ENCODE measurements at places on chromosomes 11 and 22. TPM values are rescaled to one million over a fixed set of nuclear protein-coding genes. Genes with fewer than 3 reads are reported as not detected.

Gene DEPDC7
- total RNA-seq = 23.2 TPM

Gene UBQLNL
- 8.8 TPM for total RNA-seq

Gene CELSR1
- 13.8 TPM for total RNA-seq

Gene RAB38
- 3.9 TPM for total RNA-seq

Gene CARD18
- total RNA-seq = 0.81 TPM

Gene DRICH1
- 16.4 TPM for total RNA-seq

Gene FZD4
- total RNA-seq = 31.9 TPM

Gene ZBTB44
- 125 TPM for total RNA-seq

Gene USH1C
- 1.2 TPM for total RNA-seq

Gene KCNJ1
- total RNA-seq = 0.24 TPM

Gene RFPL3
- 2.6 TPM for total RNA-seq

Gene RAC2
- 1.2 TPM for total RNA-seq

DNA sequence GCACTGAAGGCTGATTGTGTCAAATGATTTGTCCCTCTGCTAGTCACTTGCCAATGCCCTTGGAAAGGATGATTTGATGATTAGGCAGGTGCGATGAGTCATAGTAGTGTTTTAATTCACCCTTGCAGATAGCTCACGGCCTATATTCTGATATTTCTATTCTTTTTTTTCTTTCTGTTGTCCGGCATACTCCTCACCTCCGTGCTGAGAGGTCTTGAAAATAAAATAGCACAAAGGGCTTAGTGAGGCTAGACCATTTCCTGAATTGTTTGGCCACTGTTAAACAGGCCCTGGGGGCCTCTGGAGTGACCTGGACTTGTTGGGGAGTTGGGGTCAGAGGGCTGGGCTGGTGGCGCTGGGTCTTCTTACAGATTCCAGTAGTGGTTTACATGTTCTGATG, 99.8 kb downstream of the ZBTB16 start:
- peak overlapping the region; percentile 98 for H3K27ac ChIP-seq
- no peaks in the 10 kb centered on the region for H3K27me3 ChIP-seq
- no peak overlapping the region for H3K4me3 ChIP-seq
- no peaks in the 10 kb centered on the region for H3K36me3 ChIP-seq

DNA sequence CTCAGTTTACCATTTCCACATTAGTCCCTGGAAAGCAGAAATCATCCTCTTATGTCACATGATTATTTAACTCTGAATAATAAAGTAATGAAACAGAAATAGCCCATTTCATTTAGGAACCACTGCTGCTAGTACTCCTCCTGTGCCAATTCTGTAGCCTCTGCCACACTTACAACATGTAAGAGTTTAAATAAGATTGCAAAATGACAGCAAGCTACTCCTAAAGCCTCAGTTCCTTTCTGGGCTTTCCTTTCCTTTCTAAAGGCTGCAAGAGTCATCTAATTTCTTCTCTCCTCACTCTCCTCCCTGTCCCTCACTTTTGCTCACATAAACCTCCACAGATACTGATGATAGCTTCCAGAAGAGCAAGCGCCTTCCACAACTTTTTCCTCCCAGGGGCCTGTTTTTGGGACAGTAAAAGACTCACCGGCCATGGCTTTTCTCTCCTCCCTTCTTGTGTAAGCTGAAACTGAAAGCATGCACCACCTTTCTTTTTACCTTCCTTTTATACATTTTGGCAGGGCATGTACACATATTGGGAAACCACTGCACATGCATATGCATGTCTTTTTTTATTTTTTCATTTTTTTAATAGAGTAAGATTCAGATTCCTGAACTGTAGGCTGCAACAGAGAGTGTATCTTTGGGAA, 38.5 kb downstream of the CARD18 start:
- H3K4me3 ChIP-seq = no peak overlapping the region
- H3K27ac ChIP-seq = no peak overlapping the region
- no peaks in the 10 kb centered on the region for H3K4me1 ChIP-seq
- DNase-seq = no peak
- H3K36me3 ChIP-seq = no peaks in the 10 kb centered on the region
- H3K27me3 ChIP-seq = no peaks in the 10 kb centered on the region

GRCh38 chr11:47667135-47667534, 24.8 kb upstream of the MTCH2 start:
- no peaks in the 10 kb centered on the region for H3K36me3 ChIP-seq
- H3K4me3 ChIP-seq = no peak overlapping the region
- H3K27ac ChIP-seq = no peak overlapping the region
- DNase-seq = no peak
- no peaks in the 10 kb centered on the region for H3K4me1 ChIP-seq

GRCh38 chr11:35103366-35104208, 35.4 kb upstream of the CD44 start:
- H3K4me3 ChIP-seq = no peak overlapping the region
- H3K27ac ChIP-seq = no peak overlapping the region
- no peak for DNase-seq
- no peaks in the 10 kb centered on the region for H3K4me1 ChIP-seq
- H3K36me3 ChIP-seq = no peaks in the 10 kb centered on the region

- no peaks in the 10 kb centered on the region for H3K36me3 ChIP-seq
- H3K4me1 ChIP-seq = peaks cover 9% of the 10 kb centered on the region
- H3K27ac ChIP-seq = no peak overlapping the region
- H3K27me3 ChIP-seq = no peaks in the 10 kb centered on the region
These were observed 53.7 kb downstream of the GALNT18 start for GRCh38 chr11:11567936-11568650.

GRCh38 chr22:45948081-45948648, 28.8 kb downstream of the WNT7B start:
- no peak for DNase-seq
- H3K4me1 ChIP-seq = no peaks in the 10 kb centered on the region
- no peak overlapping the region for H3K27ac ChIP-seq
- H3K36me3 ChIP-seq = no peaks in the 10 kb centered on the region

- no peak overlapping the region for H3K27ac ChIP-seq
- DNase-seq = peak; percentile 76
- H3K27me3 ChIP-seq = no peaks in the 10 kb centered on the region
- no peak overlapping the region for H3K4me3 ChIP-seq
- peaks cover 6% of the 10 kb centered on the region for H3K4me1 ChIP-seq
- H3K36me3 ChIP-seq = no peaks in the 10 kb centered on the region
These were observed 86.3 kb downstream of the CCDC83 start for GRCh38 chr11:85941380-85941973.

- H3K27me3 ChIP-seq = no peaks in the 10 kb centered on the region
- no peak overlapping the region for H3K27ac ChIP-seq
These were observed 7.3 kb upstream of the OR52W1 start for GRCh38 chr11:6191742-6192141.

DNA sequence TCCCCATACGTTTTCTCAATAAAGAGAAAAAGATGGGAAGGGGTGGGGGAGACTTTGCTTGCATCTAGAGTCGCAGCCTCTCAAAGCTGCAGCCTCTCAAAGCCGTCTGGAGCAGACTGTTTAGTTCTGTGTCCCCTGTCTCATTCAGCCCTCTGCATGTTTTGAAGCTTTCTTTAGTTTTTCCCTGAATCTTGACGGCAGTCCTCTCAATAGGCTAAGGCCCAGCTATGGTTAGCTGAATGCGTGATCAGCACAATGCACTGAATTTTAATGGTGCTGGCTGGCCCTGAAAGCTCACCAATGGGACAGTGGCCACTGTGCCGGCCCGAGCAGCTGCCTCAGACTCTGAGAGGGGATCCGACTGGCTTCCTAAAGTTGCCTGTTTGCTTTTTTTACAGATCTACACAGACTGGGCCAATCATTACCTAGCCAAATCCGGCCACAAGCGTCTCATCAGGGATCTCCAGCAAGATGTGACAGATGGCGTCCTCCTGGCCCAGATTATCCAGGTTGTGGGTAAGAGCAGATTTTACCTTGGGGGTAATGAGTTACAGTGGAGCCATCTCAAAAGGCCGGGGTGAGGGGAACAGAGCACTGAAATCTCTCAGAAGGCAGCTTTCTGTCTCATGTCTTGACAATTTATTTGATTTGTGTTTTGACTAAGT, 119.6 kb downstream of the NAV2 start:
- no peaks in the 10 kb centered on the region for H3K27me3 ChIP-seq
- H3K4me3 ChIP-seq = no peak overlapping the region
- H3K4me1 ChIP-seq = no peaks in the 10 kb centered on the region
- H3K27ac ChIP-seq = no peak overlapping the region
- no peaks in the 10 kb centered on the region for H3K36me3 ChIP-seq
- DNase-seq = no peak

DNA sequence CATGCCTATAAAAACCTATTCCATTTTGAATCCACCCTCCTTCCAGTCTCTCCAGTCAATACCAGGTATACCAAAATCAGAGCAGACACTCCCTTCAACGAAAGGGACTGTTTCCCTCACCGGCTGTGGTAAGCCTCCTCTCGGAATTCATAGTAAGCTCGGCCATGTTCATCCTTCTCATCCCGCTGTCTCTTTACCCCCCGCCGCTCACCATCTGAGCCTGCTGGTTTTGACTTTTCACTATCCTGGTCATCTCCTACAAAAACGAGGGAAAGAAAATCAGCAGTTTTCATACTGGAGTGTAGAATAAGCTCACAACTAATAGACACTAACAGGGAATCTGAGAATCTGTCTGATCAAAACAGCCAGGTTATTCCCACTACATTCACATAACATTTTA, 3.1 kb downstream of the HNRNPUL2 start:
- DNase-seq = no peak
- no peaks in the 10 kb centered on the region for H3K36me3 ChIP-seq
- no peak overlapping the region for H3K4me3 ChIP-seq

GRCh38 chr22:28029201-28029948, 110.3 kb upstream of the PITPNB start:
- no peaks in the 10 kb centered on the region for H3K27me3 ChIP-seq
- peak; percentile 7 for DNase-seq
- no peaks in the 10 kb centered on the region for H3K36me3 ChIP-seq
- peak overlapping the region; percentile 14 for H3K27ac ChIP-seq
- H3K4me3 ChIP-seq = no peak overlapping the region
- peaks cover 13% of the 10 kb centered on the region for H3K4me1 ChIP-seq

GRCh38 chr11:86478348-86478747, 103.7 kb downstream of the CCDC81 start:
- no peak for DNase-seq
- no peak overlapping the region for H3K4me3 ChIP-seq
- H3K27ac ChIP-seq = peak overlapping the region; percentile 80
- no peaks in the 10 kb centered on the region for H3K27me3 ChIP-seq
- peaks cover 41% of the 10 kb centered on the region for H3K4me1 ChIP-seq

DNA sequence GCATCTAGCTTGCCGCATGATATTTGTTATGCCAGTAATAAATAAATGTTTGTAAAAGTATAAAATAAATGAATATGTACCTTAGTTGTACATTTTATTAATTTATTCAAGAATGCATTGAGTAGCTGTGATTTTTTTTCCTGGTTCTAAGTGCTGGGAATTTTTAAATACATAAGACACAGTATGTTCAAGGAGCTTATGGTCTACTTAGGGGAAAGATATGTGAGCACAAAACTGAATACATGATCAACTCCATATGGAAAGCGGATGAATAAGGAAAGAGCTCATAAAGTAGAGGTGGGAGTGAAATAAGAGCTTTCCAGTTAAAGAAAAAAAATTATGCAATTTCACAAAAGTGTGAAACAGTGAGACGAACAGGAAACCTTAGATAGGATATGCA, 944.2 kb upstream of the CCDC90B start:
- H3K4me1 ChIP-seq = peaks cover 3% of the 10 kb centered on the region
- no peak overlapping the region for H3K27ac ChIP-seq
- DNase-seq = no peak
- H3K4me3 ChIP-seq = no peak overlapping the region
- no peaks in the 10 kb centered on the region for H3K27me3 ChIP-seq
- no peaks in the 10 kb centered on the region for H3K36me3 ChIP-seq

GRCh38 chr11:102332611-102332994, 14.4 kb upstream of the BIRC2 start:
- H3K27me3 ChIP-seq = no peaks in the 10 kb centered on the region
- no peak overlapping the region for H3K27ac ChIP-seq
- no peaks in the 10 kb centered on the region for H3K36me3 ChIP-seq
- no peaks in the 10 kb centered on the region for H3K4me1 ChIP-seq

GRCh38 chr11:72430741-72431570, 3.4 kb downstream of the CLPB start:
- no peaks in the 10 kb centered on the region for H3K36me3 ChIP-seq
- DNase-seq = peak; percentile 53
- H3K4me3 ChIP-seq = no peak overlapping the region
- H3K27me3 ChIP-seq = no peaks in the 10 kb centered on the region
- H3K4me1 ChIP-seq = no peaks in the 10 kb centered on the region

DNA sequence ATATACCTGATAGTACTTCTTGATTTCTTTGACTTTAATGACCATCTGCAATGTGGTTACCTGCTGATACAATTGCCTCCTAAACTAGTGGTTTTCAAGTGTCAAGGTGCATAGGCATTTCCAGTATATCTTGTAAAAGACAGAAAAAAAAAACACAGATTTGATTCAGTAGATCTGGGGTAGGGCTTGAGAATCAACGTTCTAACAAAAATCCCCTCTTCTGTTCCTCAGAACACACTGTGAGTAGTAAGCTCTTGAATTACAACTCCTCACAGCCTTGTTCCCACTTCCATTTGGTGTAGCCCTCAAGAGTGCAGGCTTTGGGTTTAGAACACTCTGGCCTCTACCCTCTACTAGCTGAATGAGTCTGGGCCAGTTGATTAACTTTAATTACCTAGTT, 78.0 kb upstream of the CTSC start:
- H3K27ac ChIP-seq = no peak overlapping the region
- H3K27me3 ChIP-seq = no peaks in the 10 kb centered on the region
- no peak overlapping the region for H3K4me3 ChIP-seq

GRCh38 chr11:61778920-61779650, 13.3 kb downstream of the TMEM258 start:
- H3K27me3 ChIP-seq = no peaks in the 10 kb centered on the region
- no peak for DNase-seq
- no peaks in the 10 kb centered on the region for H3K36me3 ChIP-seq

GRCh38 chr11:76236092-76236999, 30.0 kb upstream of the WNT11 start:
- H3K27ac ChIP-seq = peak overlapping the region; percentile 85
- H3K27me3 ChIP-seq = no peaks in the 10 kb centered on the region
- H3K4me3 ChIP-seq = peak overlapping the region; percentile 61
- peaks cover 7% of the 10 kb centered on the region for H3K4me1 ChIP-seq
- DNase-seq = peak; percentile 74

DNA sequence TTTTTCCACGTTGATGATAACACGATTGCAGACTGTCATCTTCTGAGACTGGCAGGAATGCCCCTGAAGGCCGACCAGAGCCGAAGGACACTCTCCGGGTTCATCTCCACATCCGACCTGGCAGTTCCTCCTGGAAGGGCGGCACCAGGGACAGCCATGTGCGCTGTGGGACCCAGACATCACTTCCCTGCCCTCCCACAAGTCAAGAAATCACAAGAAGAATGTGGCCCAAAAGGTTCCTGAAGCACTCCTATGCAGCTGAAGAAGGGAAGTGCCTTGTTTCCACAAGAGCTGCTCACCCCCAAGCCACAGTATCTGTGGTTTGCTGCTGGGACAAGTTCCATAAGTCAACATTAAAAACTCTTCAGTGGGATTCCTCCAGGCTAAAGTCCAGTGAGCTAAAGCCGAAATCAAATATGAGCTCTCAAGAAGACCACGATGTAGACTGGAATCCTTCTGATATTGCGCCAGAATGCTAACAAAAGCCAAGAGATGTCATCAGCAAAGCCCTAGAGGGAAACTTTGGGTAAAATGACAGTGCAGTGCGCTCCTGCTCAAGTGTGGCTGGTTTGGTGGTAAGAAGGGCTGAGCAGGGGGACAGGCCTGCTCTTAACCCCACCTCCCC, 21.2 kb downstream of the PACSIN2 start:
- DNase-seq = no peak
- H3K4me3 ChIP-seq = no peak overlapping the region
- no peaks in the 10 kb centered on the region for H3K27me3 ChIP-seq
- no peaks in the 10 kb centered on the region for H3K36me3 ChIP-seq
- peaks cover 33% of the 10 kb centered on the region for H3K4me1 ChIP-seq
- H3K27ac ChIP-seq = no peak overlapping the region
